ENCODE measurements at places on chromosomes 4 and X.
A peak's percentile ranks its signal among the peaks of the same experiment; 100 is the strongest.

GRCh38 chr4:40292313-40292759 lies 42.8 kb upstream of the CHRNA9 start:
- no peak for DNase-seq

DNA sequence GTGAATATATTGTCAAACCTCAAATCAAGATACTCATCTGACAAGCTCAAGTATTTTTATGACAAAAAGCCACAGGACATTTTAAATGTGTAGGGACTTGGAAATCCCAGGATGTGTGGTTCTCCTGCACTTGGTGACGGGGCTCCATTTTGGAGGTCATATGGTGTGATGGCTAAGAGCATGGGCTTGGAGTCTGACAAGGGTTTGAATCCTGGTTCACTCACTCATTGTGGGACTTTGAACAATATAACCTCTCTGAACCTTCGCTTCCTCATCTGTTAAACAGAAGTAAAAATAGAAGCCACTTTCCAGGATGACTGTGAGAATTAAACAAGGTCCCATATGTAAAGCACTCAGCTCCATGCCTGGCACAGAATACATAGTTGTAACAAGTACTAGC lies 99.6 kb downstream of the SMIM20 start:
- DNase-seq: no peak

GRCh38 chr4:101157415-101158133 lies 189.8 kb downstream of the PPP3CA start:
- DNase-seq: no peak

GRCh38 chr4:161519611-161520010 lies 644.2 kb downstream of the FSTL5 start:
- no peak for DNase-seq

DNA sequence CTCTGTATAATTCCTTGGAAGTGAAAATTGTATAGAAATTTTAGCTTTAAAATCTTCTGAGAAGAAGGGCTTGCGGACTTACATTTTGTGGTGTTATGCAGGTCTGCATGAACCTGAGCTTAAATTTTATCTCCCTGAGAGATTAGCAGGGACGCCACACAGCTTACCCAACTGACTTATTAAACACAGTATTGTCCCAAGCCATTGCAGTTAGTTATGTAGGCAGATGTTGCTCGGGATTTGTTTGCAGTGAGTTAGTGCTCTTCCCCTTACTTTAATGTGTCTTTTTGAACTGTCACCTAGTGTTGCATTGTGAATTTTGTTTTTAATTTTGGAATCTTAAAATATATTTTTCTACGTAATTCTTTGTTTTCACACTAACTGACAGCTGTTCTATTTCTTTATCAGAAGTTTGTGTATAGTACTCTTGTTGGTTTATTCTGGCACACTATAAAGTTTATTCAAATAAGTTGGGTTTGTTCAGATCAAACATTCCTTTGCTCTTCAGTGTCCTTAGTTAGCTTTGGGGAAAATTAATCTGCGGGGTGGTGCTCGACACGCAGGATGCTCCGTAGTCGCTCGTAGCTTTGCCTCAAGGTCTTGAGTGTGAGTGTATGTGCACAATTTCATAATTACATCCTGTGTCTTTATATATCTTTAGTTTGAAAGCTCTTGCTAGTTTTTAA lies 145.4 kb downstream of the STIM2 start:
- DNase-seq: no peak

- peak; percentile 90 for DNase-seq
These were observed at the start of gene PARM1 for GRCh38 chr4:74932832-74933561. PARM1 (plus strand) TSS chr4:74933116; CDS start chr4:74933328, 212 bp downstream.

- no peak for DNase-seq
These were observed 25.6 kb upstream of the MSMO1 start for GRCh38 chr4:165301833-165302232.

- DNase-seq: no peak
These were observed 144.8 kb upstream of the PLAC1 start for GRCh38 chrX:134803060-134803459.

- DNase-seq: no peak
These were observed 114.6 kb downstream of the TBCK start for GRCh38 chr4:106201373-106201772.
